RWPE2 (cell line): ENCODE measurements at places on chromosomes 6 and 20.
A peak's percentile ranks its signal among the peaks of the same experiment; 100 is the strongest.

- DNase-seq, result no peak
Observed at GRCh38 chr6:109298605-109299264, 83.5 kb downstream of the CD164 start.

GRCh38 chr6:144895313-144896278 is 610.5 kb downstream of the UTRN start:
- DNase-seq, result no peak

DNA sequence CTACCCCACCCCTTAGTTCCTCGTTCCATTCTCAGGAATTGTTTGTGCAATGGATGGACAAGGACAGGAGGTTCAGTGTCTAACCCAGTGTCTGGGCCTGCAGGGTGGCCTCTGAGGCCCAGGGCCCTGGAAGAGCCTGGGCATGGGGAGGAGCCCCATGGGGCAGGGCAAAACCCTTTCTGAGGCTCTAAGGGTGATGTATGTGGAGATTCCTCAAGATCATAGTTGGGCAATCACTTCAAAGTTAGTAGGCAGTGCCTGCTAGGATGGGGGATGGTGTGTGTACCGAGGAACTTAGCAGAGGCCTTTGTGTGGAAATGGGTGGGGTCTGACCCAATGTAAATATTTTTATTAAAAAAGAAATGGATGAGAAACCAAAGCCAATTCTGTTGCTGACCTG is 6.7 kb upstream of the C2 start:
- no peak for DNase-seq

DNA sequence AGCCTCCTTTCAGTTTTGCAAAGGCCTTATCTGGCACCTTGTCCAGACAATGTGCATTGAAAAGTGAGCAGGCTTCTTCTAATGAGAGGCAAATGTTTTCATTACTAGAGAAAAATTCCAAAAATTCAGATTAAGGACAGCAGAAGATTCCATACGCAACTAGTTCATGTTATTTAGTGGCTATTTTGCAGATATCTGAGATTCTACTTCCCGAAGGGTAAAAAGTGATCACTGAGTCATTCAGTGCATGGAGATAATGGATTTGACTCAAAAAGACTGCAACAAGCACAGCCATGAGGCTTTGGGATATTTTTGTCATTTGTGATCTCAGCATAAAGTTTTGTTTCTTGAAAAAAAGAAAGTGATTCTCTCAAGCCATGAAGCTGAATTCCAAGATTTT is 29.9 kb downstream of the METTL24 start:
- DNase-seq, result no peak

DNA sequence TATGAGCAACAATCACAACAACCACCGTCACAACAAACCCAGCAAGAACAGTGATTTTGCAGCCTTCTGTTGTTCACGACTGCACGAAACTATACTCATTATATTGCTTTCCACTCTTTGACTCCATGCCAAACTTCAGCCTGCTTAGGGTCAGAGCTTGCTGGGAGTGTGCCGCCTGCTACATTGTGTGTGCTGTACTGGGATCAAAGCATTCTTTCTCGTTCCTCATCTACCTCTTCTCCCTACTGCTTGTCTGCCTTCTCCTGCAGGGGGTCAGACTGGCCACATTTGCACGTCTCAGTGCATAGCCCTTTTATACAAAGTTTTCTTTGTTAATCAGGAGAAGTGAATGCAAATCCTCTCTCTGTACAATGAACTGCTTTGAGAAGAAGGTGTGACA is 401.6 kb upstream of the CITED2 start:
- no peak for DNase-seq

- no peak for DNase-seq
Observed at GRCh38 chr6:15547400-15547799, 115.4 kb downstream of the DTNBP1 start.

GRCh38 chr20:50339466-50339901 is 148.9 kb downstream of the CEBPB start:
- DNase-seq, result peak; percentile 72

GRCh38 chr6:163955756-163956155 is 541.2 kb downstream of the QKI start:
- no peak for DNase-seq

DNA sequence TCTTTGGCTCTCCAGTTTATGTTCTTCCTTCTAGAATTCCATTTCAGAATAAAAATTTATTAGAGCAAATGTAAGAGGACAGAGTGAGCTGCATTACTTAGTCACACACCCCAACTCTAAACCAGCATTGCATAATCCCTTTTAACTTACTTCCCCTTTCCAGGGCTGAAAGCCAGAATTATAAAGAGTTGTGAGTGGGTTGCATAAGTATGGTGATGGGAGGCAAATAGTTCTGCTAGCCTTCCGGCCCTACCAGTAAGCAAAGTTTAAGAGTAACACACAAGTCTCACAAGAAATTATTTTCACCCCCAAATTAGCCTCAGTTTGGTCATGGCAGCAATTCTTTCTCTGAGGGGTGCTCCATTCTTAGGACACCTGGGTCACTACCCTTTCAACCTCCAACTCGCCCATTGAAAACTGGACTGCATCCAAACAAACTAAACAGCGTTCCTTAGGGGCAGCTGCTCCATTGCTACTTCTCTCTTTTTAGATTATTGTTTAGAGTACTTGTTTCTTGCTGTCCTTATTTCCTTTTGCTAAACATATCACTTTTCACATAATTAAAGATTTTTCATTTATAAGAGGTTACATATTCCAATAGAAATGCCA is 1.6 kb downstream of the KIAA0408 start:
- DNase-seq, result no peak

DNA sequence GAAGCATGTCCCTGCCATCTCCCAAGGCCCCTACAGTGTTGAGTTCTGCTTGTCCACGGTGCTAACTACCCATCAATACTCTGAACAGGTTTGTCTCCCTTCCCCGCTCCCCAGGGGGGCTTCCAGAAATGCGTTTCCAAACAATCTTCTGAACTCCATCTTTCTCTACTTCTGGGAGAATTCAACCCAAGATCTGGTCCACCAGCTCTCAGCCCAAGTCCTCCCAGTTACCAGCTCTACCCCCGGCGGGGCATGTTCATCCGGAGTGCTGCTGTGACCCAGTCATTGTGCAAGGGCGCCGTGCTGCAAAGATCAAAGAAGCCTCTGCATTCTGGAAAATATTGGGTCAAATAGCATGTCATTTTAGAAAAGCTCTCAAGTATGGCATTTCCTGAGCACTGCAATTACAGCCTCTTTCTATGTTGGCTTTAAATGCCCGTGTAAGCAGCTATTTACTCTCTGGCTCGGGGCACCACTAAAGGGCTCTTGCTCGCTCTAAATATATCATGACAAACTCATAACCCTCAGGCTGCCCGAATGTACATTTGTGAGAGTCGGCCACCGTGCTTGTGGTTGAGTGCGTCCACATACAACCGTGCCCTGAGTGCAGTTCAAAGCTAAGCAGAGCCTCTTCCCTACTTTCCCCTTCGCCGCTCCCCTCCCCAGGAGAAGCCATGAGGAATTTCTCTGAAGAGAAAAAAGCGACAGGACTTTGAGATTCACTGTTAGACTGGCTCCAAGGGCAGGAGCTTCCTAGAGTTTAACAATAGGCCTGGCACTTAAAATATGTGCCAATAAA is 71.6 kb downstream of the BANF2 start:
- no peak for DNase-seq

- DNase-seq, result no peak
Observed at GRCh38 chr6:21214738-21215448, 378.7 kb upstream of the SOX4 start.

GRCh38 chr20:44590980-44591778 is 8.8 kb downstream of the PKIG start:
- DNase-seq, result peak; percentile 69

DNA sequence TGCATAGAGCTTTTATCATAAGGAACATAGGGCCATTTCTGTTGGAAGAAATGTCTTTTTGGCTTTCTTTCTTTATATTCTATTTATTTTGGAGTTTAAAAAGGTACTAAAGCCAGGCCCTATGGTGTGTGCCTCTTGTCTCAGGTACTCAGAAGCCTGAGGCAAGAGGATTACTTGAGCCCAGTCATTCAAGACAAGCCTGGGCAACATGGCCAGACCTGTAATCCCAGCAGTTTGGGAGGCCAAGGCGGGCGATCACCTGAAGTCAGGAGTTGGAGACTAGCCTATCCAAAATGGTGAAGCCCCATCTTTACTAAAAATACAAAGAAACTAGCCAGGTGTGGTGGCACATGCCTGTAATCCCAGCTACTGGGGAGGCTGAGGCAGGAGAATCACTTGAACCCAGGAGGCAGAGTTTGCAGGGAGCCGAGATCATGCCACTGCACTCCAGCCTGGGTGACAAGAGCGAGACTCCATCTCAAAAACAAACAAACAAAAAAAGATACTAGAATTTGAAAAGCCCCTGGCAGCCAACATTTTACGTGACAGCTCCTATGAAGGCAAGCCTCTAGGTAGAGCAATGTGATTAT is 80.0 kb downstream of the CBFA2T2 start:
- peak; percentile 70 for DNase-seq

GRCh38 chr6:617456-618100 is 39.3 kb downstream of the HUS1B start:
- no peak for DNase-seq

- no peak for DNase-seq
Observed at GRCh38 chr6:44224029-44224964, 902 bp downstream of the SLC29A1 start.

- no peak for DNase-seq
Observed at GRCh38 chr6:41713650-41714291, 21.6 kb downstream of the TFEB start.

GRCh38 chr6:166934174-166934573 is 22.2 kb downstream of the RNASET2 start:
- DNase-seq, result no peak

- no peak for DNase-seq
Observed at GRCh38 chr6:727856-728255, 34.9 kb upstream of the EXOC2 start.

- DNase-seq, result no peak
Observed at GRCh38 chr6:168469521-168469920, 28.5 kb downstream of the SMOC2 start.

DNA sequence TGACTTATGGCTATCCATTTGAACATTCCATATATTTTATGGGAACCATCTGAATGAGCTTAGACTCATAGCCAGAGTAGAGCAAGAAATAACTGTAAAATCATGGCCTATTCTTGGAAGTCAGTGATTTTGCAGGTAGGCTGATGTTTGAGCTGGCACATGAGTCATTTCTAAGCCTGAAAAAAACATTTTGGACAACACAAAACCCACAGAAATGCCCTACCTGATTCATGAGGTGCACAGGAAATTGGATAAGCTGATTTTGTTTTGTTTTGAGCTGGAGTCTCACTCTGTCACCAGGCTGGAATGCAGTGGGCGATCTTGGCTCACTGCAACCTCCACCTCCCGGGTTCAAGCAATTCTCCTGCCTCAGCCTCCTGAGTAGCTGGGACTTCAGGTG is 443.0 kb downstream of the PKHD1 start:
- no peak for DNase-seq

GRCh38 chr6:44800171-44800783 is 412.8 kb downstream of the CDC5L start:
- DNase-seq, result no peak

DNA sequence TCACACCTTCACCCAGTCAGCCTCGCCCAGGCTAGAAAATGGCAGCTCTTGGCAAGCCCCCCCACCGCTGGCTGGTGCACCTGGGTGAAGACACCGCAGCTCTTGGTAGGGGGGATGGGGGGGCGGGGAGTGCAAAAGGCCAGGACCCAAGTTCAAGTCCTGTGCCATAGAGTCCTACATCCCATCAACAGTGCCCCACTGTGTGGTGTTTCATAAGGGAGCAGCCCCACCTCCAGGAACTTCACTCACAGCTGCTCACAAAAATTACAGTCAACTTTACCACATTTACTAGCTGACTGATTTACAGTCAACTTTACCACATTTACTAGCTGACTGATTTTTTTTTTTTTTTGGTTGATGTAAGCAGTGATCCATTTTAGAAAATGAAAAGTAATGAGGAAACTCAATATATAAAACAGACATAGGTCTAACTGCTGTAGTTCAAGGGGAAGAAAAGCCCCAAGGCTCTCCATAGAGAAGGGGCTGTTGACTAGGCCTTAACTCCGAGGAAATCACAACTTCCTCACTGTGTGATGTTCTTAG is 208.9 kb upstream of the SNX9 start:
- no peak for DNase-seq

DNA sequence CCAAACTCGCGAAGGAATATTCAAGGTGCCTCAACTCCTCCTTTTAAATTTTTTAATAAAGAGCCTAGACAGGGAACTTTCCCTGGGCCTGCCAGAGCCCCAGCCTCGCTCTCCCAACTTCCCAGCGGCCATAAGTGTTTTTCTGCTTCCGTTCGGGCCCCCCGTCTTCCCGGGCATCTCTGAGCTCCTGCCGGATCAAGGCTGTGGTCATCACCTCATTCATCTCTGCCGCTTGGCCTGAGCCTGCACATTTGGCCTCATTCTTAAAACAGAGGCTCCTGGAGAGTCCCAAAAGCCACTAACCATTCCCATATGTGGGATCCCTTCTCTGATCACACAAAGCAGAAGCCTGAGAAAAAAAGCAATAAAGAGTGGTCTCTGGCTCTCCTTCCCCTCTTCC is 969.1 kb upstream of the DEFB115 start:
- no peak for DNase-seq

- no peak for DNase-seq
Observed at GRCh38 chr20:54199283-54199682, 8.6 kb upstream of the PFDN4 start.

- no peak for DNase-seq
Observed at GRCh38 chr20:19108155-19108554, 104.3 kb upstream of the SLC24A3 start.

DNA sequence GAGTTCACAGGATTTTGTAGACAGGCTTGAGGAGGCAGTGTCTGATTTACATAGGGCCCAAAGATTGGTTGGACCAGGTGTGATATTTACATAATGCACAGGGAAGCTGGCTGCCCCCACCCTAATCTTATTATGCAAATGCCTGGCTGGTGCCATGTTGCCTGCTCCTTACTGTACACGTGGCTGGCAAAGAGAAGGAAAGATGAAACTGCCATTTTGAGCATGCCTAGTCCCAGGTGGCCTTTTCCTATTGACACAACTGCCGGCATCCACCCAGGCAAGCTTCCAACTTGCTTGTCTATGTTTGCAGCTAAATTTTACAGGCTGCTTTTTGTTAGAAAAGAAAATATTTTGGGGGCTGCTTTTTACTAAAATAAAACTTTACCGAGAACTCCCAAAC is 174.6 kb downstream of the LMBRD1 start:
- DNase-seq, result no peak

DNA sequence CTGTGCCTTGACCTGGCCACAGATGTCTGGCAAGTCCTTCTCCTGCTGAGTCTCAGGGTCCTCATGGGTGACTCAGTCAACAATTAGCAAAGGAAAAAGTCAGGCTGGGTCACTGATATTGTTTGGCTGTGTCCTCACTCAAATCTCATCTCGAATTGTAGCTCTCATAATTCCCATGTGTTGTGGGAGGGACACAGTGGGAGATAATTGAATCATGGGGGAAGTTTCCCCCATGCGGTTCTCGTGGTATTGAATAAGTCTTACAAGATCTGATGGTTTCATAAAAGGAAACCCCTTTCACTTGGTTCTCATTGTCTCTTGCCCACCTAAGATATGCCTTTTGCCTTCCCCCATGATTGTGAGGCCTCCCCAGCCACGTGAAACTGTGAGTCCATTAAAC is 45.7 kb downstream of the PREX1 start:
- DNase-seq, result no peak
